Mucosa of descending colon (tissue), 3 donors: ENCODE measurements at places on chromosomes 1 and 21. TPM values are rescaled to one million over a fixed set of nuclear protein-coding genes. Genes with fewer than 3 reads are reported as not detected.

The SPRR2F gene
- not detected for total RNA-seq

The DDR2 gene
- 28.0 TPM for total RNA-seq

- no peak for DNase-seq
These were observed 2.1 kb downstream of the AK4 start for GRCh38 chr1:65150108-65150463.

- DNase-seq: no peak
These were observed 15.4 kb upstream of the GUCA2B start for GRCh38 chr1:42137766-42138165.

The ZNF687 gene
- 29.7 TPM for total RNA-seq

GRCh38 chr1:39086865-39087409 is 60.8 kb downstream of the NDUFS5 start:
- no peak for DNase-seq

The PEX10 gene
- 13.4 TPM for total RNA-seq

- no peak for DNase-seq
These were observed 3.2 kb upstream of the ADIPOR1 start for GRCh38 chr1:202961220-202961880.

DNA sequence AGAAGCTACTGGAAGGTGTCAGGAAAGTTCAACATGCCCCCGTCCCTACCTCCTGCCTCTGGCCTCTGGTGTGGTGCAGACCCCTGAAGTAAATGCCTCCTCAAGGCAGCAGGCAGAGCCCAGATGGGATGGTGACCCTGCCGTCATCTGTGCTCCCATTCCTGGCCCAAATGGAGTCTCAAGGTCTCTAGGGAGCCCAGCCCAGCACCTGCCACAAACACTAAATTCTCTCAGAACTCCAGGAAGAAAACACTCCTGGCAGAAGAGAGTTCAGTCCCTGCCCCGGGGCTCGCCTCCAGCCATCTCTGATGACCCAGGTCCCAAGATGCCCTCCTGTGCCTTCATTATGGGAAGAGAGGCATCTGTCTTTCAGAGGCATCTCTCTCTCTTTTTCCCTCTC is 261.6 kb upstream of the TMEM51 start:
- DNase-seq: no peak

DNA sequence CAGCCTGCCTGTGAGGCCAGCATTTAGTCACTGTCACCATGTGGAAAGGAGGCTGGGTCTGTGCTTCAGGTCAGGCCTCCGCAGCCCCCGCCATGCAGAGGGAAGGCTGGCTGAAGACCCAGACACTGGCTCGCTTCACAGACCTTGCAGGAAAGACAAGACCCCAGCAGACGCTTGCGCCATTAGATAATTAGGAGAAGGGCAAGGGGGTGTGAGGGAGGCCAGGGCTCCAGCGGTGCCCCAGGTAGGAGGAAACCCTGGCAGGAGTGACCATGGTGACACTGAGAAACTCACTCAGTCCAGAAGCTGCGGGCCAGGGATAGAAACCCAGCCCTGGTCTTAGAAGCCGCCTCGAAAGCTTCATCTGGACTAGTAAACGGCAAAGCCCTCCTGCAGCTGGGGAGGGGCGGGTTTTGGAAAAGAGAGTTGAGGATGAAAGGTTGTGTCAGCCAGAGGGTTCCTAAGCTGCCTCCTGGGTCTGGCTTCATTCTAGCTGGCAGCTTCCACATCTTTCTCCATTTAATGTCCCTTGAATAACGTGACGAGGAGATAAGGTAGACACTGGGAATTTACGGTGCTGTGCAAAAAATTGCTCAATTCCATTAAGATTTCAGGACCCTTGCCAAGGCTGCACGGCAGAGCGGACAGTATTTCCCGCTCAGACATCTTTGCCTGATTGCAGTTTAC is 294.1 kb upstream of the VAMP3 start:
- DNase-seq: no peak

GRCh38 chr1:71311376-71311775 is 230.5 kb upstream of the ZRANB2 start:
- DNase-seq: no peak

The RCAN3 gene
- total RNA-seq: 12.8 TPM

- no peak for DNase-seq
These were observed 1.4 kb upstream of the IL24 start for GRCh38 chr1:206895837-206896242.

The FRRS1 gene
- 8.4 TPM for total RNA-seq

- no peak for DNase-seq
These were observed 13.3 kb upstream of the GNL2 start for GRCh38 chr1:37609002-37609401.

DNA sequence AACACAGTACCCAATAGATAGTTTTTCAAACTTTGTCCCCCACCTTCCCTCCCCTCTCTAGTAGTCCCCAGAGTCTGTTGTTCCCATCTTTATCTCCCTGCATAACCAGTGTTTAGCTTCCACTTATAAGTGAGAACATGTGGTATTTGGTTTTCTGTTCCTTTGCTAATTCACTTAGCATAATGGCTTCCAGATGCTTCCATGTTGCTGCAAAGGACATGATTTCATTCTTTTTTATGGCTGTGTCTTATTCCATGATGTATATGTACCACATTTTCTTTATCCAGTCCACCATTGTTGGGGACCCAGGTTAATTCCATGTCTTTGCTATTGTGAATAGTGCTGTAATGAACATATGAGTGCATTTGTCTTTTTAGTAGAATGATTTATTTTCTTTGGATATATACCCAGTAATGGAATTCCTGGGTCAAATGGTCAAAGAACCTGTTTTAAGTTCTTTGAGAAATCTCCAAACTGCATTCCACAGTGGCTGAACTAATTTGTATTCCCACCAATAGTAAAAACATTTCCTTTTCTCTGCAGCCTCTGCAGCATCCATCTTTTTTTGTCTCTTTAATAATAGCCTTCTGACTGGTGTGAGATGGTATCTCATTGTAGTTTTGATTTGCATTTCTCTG is 126.0 kb downstream of the AK5 start:
- no peak for DNase-seq
